Activated CD4-positive, alpha-beta T cell treated with anti-CD3 and anti-CD28 coated beads, Interleukin-2, Interleukin-4, amounts not matched to agents 100 ng/mL and 50 ng/mL, durations not matched to agents 16 hours and 8 hours (primary cell): ENCODE measurements at places on chromosomes 11 and 22.
A peak's percentile ranks its signal among the peaks of the same experiment; 100 is the strongest.

DNA sequence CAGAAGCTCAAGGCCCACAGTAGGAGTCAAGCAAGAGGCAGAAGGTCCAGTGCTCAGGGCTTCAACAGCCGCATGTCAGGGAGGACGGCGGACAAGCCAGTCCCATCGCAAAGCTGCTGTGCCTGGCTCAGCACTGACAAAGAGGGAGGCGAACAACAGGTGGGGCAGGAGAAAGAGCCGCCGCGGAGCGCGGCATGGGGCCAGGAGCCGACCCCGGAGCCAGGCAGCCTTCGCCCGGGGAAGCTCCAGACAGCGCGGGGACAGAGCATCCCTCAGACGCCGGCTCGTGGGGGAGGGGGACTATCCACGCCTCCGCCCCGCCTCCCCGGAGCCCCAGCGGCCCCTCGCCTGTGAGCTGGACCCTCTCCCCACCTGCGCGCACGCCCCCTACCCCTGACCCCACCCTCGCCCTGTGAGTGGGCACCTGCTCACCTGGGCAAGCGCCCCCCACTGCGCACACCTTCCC is 369 bp downstream of the DHCR7 start:
- DNase-seq: no peak

- no peak for DNase-seq
Observed at GRCh38 chr22:36010882-36011281, 17.7 kb downstream of the RBFOX2 start.

GRCh38 chr11:28697920-28698827 is 590.0 kb downstream of the METTL15 start:
- peak; percentile 13 for DNase-seq

DNA sequence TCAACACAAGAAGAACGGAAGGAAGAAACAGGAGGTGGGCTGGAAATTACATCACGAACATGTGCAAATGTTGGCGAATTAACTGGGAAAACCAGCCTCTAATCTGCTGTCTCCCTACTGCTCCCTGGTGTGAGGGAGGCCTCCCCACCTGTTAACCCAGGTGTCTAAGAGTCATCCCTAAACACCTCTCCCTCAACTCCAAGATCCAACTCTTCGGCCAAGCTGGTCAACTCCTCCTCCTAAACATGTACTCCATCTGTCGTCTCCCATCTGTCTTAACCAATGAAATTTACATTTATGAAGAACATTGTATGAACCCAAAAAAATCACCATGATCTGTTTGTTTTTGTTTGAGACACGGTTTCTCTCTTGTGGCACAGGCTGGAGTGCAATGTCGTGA is 154.2 kb downstream of the LARGE1 start:
- DNase-seq: no peak
